ENCODE measurements at places on chromosomes 2 and 18.

DNA sequence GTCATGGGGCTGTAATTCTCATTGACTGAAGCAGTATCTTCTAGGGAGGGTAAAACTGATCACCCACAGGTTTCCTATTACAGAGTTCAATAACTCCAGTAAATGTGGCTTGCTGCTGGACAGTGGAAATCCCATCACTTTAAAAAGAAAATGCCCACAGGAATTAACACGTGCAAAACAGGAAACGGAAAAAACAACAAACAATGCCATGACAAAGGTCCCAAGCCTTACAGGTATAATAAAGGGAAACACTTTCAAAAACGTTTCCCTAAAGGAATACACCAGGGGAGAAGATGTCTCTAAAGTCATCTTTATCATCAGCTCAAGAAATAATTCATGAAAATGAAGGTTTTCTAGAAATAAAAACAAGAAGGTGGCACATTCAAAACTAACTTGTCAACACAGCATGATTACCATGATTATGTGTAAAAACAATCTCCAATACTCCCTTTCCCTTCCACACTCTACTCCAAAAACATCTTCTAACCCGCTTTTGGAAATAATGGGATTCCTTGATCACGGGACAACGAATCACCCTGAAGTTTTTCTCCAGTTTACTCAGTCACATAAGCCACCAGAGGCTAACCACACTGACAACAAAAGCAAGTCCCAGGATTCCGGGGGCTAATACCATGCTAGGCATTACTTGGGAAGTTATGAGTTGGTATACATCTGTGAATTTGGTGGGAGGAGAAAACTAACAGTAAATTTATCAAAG, 167.9 kb downstream of the TCF4 start:
- no peak for DNase-seq

DNA sequence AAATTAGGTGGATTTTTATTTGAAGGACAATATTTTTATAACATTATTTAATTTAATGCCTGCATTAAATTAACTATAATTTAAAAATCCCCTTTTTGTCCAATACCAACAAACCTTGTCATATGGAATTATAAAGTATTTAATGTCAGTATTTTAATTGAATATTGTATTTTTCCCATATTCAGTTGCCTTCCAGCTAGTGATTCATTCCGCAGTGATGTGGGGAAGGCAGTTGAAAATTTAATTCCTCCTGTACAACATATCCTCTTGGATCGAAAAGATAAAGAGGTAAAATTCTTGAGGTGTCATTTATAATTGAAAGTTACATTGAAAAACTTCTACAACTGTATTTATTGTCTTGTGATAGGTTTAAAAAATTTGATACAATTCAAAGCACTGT, 40.4 kb downstream of the WDR7 start:
- DNase-seq = no peak

DNA sequence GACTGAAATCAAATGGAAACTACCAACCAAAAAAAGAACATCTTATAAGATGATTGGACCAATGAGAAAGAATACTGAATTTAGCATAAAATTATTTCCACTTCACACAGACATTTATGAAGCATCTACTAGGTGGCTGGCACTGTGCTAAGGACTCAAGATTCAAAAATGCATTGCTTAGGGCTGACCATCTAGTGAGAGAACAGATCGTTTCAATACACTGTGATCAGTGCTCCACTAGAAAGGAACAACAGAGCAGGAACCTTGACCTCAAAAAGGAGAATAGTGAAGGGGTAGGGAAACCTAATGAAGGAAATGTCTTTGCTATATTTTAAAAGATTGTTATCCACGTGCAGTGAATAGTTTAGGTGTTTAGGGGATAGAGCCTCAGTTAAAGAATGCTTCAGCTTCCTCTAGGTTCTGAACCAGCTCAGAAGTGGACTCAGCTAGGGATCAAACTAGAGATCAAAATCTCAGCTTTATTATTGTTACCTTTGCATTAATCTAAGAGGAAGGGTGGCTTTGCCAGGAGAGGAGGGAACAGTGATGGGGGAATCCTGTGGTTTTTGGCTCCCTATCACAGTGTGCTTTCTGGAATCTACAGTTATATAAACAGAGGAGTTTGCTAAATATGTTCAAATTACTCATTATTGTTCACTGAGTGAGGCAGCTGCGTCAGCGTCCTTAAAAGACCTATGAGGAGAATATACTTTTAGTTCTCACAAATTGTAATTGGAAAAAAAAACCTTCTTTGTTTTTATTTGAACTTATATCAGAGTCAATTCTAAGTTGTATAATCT, 16.2 kb upstream of the BBS5 start:
- DNase-seq = no peak

DNA sequence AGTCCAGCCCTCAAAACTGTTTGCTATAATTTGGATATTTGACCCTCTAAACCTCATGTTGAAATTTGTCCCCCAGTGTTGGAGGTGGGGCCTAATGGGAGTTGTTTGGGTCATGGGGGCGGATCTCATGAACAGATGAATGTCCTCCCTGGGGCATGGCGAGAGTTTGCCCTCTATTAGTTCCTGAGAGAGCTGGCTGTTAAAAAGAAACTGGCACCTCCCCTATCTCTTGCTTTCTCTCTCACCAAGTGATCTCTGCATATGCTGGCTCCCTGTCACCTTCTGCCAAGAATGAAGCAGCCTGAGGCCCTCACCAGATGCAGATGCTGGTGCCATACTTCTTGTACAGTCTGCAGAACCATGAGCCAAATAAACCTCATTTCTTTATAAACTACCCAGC, 12.0 kb downstream of the LNPK start:
- no peak for DNase-seq

DNA sequence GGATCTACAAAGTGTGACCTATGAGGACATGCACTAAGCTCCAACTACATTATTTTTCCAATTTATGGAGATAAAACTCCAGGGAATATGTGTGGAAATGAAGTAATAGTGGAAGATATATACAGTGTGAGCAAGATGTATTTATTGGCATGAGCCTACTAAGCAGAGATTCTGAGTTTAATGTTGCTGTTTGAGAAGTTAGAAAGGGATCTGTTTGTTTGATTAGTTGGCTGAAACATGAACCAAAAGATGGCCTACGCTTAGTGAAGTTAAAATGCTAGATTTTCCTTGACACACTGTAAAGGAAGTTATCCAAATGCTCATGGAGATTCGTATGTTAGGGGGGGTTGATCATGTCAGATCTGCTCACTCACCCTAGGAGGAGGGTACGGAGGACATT, 621.7 kb downstream of the TMEM182 start:
- no peak for DNase-seq

- no peak for DNase-seq
Observed at GRCh38 chr18:29096079-29096770, 919.3 kb upstream of the CDH2 start.

DNA sequence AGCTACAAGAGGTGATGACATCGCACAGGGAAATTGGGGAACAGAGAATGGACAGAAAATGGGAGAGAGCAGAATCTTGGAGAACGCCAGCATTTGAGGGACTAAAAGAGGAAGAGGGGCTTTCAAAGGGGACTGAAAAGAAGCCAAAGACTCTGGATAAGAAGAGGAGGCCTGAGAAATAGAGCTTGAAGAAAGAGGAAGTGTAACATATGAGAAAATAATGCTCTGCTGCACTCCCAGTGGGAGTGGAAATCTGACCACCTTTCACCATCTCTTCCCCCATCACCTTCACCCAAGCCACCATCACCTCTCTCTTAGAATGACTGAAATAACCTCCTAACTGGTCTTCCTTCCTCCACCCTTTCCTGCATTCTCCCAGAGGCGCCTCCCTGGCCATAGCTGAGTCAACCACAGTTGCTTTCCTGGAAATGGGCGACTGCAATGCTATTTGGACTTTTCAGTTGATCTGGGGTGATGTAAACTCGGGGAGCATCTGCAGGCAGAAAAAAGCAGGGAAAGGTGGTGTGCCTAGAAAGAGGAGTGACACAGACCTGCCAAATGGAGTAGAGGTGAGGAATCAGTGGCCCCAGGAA, 16.8 kb downstream of the CXCR1 start:
- DNase-seq = no peak

DNA sequence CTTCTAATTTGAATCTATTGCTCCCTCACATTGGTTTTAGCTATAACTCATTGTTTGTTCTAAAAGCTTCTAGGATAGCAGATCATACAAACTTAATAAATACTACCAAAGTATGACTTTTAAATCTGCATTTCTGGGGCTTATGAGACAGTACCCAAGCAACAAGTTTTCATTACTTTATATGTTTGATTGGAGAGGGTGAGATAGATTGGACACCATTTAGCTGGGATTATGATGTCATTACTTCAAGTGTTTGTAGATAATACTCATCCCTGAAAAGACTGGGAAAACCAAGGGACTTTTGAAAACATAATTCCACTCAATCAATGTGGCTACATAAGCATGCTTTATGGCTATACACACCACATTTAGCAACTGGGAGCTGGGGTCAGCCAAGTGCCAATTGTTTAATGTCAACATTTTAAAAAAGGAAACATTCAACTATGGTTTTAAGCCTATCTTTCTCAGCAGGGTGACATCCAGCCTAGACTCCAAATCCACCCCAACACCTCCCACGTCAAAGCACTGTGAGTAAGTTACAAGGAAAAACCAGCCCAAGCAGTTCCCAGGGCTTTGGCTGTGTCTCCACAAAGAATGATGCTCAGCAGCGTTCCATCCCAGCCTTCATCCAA, 119.9 kb downstream of the ETAA1 start:
- DNase-seq = no peak

GRCh38 chr2:57981083-57981768, 65.4 kb upstream of the VRK2 start:
- DNase-seq = no peak

DNA sequence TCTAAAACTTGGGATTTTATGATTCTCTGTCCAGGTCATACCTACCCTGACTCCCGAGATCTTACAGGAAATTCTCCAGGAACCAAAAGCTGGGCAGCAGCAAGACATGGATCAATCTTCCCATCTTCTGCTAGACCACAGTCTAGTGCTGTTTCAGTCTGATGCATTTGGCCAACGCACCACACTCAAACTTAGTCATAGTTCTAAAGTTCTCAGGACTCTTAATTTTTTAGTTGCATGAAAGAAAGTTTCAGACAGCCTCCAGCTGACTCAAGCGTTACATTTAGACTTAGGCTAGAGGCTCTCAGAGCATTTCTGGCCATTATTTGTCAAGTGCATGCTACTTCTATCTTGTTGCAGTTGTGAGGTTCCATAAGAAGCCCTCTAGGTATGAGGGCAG, 230.1 kb upstream of the CCDC150 start:
- DNase-seq = no peak

Measured in activated CD8-positive, alpha-beta memory T cell treated with anti-CD3 and anti-CD28 coated beads for 4 hours (primary cell).